HTR-8/SVneo (cell line): ENCODE measurements at places on chromosomes 5 and 9.

GRCh38 chr9:89440548-89440947, 57.4 kb downstream of the SEMA4D start:
- no peak for DNase-seq

DNA sequence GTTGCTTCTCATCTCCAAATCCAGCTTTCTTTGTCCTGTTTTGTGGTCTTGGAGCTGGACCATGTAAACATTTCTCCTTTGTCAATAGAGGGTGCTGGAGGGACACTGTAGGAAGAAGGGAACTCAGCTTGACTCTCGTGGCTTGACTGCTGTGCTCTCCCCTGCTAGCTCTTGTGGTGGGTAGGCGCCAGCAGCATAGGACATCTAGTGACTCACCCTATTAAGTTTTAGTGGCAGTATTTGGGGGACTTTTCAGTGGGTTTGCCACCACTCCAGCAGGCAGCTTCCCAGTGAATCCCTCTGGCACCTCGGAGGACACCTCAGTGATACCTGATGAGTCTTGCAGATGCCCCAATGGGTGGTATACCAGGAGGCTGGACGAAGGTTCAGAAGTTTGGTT, 97.8 kb downstream of the TSSK1B start:
- DNase-seq = peak; percentile 37

DNA sequence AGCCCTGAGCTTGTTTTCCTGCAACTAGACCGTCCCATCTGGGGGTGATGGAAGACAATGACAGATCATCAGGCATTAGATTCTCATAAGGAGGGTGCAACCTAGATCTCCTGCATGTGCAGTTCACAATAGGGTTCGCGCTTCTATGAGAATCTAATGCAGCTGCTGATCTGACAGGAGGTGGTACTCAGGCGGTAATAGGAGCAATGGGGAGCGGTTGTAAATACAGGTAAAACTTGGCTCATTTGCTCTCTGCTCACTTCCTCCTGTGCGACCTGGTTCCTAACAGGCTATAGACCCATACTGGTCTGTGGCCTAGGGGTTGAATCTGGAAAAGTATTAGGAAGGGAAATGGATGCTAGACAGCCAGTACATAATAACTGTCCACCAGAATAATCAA, 39.7 kb downstream of the PTTG1 start:
- no peak for DNase-seq

GRCh38 chr9:98345011-98345410, 89.6 kb upstream of the TBC1D2 start:
- no peak for DNase-seq

DNA sequence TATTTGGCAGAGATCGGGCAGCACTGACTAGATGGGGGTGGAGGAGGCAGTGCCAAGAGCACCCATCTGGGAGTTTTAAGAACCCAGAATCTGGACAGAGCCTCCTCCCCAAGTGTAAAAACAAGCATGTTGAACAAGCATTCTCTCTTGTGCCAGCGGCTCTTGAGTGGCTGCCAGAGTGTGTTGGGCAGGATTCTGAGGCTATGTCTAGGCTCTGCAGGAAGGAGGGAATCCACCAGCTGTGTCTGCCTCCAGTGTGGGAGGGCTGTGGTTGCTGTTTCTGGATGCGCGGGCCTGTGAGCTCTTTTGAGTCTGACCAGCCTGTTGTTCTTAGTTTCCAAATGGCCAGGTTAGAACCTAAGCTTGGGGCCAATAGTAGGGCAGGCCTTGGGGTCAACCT, 39.8 kb downstream of the HMCN2 start:
- no peak for DNase-seq

DNA sequence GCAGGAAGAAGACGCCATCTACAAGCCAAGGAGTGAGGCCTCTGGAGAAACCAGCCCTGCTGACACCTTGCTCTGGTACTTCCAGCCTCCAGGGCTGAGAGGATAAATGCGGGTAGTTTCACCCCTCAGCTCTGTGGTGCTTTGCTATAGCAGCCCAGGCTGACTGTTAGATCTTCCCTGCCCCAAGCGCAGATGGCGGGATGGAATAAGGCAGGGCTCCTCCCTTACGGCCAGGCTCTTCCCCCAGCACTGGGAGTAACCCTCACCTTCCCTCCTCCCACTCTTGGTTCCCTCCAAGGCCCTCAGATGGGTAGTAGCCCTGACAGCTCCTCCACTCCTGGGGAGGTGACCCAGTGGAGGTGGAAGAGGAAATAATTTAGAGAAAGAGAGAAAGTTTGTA, 285.1 kb downstream of the GADD45G start:
- no peak for DNase-seq

- no peak for DNase-seq
Measured at GRCh38 chr9:6781476-6781875, 23.7 kb downstream of the KDM4C start.

DNA sequence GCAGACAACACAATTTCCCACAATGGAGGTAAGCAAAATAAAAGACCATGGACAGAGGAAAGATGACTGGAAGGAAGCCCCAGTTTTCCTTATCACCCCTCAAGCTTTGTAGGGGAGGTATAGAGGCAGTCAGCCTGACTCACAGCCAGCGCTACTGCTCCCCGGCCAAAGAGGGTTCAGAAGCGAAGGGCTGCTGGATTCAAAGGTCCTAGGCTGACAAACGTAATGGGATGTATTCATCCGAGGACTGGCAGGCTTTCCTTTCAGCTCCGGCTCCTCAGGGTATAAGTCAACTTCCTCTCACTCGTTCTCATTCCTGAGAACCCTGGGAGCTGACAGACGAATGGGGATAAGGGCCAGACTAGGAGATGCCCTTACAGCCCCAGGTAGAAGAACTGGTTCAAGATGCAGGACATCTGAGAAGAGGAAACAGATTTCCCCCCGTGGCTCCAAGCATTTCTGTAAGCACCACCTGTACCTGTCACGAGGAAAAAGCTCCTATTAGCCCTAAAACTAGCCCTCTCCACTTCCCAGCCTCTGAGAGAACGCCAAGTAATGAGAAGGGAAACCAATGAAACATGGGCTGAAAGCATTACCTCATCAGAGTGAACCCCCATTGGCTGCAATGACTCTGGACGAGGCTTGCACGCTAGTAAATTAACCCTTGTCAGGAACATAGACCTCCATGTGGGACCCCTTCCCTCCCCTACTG, 22.1 kb upstream of the FAM13B start:
- DNase-seq = no peak

GRCh38 chr5:136043968-136044610, 15.3 kb downstream of the TGFBI start:
- no peak for DNase-seq

DNA sequence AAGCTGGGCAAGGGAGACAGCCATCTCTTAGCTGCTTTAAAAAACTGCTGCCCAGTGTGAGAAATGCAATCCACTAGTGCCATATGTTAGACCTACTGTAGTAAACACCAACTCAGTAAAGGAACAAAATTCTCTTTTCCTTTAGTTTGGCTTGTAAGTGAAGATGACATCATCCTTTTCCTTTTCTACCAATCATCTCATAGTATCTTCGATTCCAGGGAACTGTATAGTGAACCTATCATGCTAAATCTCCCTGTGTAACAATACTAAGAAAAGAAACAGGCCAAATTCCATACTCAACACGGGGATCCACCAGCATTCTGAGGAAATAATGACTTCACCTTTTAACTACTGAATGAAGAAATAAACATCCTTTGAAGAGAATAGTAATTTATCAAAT, 100.1 kb downstream of the RAPGEF6 start:
- no peak for DNase-seq

GRCh38 chr9:95731876-95732275, 143.6 kb upstream of the ERCC6L2 start:
- no peak for DNase-seq

DNA sequence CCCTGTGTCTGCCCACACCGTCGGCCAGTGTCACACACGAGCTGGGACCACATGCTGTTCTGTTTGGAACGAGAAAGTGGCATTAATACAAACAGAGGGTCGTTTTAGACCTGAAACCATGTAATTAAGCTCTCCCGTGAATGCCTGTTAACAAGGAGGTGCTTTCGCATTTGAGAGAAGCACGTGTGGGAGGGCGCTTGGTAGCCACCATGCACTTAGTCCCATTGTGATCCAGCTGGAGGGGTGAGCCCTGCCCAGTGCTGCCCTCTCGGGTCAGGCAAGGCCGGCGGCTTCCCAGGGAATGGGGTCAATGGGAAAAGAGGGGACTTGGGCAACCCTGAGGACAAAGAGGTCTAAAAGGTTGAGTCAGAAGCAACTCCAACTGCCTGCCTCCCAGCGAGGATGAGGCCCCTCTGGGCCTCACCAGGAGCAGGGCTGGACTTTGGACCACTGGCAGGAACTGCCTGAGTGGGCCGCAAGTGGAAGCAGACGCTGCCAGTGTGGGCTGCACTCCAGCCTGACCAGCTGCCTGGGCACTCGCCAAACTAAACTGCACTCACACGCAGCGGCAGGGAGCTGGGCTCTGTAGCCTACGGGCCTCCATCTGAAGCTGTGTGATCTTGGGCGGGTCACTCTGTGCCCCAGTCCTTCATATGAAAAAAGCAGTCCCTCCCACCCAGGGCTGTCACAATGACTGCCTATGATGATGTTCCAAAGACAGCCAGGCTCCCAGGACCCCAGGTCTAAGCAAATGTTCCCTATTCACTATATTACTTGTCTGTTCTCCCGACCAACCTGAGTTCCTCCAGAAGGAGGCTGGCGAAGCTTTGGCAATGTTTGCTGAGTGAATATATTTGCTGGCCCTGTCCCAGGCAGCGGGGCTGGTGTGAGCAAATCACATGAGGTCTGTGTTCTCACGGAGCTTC, 195.7 kb downstream of the CDK5RAP2 start:
- no peak for DNase-seq

DNA sequence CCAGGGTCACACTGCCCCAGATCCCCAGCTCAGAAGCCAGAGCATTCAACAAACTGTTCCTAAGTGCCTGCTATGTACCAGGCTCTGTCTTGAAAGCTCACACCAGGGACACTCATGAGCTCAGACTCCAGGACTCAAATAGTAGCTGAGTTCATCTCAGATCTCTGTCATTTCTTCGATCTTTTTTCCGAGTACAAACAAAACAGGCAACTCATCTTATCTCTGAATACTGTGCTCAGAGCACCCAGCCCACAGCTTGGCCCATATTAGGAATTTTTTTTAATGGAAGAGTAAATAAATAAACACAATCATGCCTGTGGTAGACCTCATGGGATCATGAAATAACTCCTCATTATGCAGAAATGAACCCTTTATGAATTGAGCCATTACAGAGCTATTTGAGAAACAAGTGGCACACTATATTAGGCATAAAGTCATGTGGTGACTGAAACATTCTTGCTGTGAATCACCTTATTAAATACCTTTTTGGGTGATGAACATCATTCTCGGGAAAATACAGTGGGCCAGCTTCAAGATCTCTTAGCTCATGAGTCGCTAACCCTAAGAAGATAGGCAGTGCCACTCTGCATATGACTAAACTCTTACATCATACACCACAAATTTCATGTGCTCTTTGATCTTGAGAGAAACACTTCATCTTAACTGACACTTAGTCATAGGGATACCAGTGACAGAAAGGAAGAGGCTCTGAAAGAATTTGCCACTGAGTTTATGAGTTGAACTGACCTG, 9.9 kb downstream of the SH3RF2 start:
- peak; percentile 53 for DNase-seq

DNA sequence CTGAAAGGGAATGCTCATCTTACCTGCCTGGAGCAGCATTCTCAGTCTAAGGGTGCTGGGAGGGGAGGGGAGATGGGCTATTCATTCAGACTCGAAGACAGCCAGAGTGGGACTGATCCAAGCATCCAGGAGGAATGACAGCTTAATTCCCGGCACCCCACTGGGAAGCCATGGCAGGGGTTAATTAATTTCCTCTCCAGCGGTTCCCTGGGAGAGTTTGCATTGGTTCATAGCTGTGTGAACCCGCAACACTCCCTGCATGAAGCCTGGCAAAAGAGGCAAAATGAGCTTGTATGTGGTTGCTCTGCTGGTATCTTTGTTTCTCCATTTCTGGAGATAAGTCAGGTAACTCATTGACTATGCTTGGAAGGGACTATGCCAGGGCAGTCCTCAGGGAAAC, 401.0 kb upstream of the SLC24A2 start:
- no peak for DNase-seq

GRCh38 chr9:70131296-70131695, 87.6 kb downstream of the MAMDC2 start:
- DNase-seq = no peak

DNA sequence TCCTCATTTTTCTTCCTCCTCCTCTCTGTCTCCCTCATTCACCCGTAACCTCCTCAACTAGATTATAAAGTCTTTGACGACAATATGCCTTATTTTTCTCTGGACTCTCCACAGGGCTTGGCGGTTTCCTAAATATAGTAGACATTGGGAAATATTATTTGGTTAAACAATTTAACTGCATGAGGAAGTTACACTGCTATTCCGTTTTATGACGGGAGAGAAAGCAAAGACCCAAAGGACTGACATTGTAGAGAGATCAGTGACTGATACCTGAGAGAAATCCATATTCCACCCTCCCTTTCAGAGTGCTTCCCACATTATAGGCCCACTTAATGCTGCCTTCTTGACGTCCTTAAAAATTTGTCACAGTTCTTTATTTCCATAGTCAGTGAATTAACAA, 51.2 kb downstream of the GDA start:
- DNase-seq = no peak

GRCh38 chr9:127644146-127644827, 32.2 kb downstream of the STXBP1 start:
- DNase-seq = no peak

DNA sequence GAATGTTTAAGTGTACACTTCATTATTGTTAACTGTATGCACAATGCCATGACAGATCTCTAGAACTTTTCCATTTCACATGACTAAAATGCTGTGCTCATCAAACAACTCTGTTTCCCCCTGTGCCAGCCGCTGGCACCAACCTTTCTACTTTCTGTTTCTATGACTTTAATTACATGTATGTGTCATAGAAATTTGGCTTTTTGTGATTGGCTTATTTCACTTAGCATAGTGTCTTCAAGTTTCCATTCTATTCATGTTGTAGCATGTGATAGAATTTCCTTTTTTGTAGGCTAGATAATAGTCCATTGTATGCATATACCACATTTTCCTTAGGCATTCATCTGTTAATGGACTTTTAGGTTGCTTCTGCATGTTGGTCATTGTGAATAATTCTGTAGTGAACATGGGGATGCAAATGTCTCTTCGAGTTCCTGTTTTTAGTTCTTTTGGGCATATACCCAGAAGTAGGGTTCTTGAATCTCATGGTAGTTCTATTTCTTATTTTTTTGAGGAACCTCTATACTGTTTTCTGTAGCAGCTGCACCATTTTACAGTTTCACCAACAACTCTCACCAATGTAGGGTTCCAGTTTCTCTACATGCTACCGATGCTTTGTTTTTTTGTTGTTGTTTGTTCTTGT, 184.4 kb upstream of the DMRT1 start:
- DNase-seq = no peak

DNA sequence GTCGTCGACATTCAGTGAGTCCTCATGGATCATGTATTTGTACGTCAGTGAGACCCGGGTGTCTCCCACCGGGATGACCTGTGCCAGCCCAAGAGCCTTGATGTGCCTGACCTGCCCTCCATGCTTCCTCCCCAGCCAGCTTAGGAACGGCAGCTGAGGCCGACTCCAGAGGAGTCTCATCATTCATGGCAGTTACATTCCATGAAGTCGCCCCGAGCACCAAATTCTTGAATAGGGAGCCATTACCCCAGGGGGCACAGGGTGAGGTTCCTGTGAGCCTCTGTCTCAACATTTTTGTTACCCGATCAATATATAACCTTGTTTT, 67.8 kb downstream of the ZNF354C start:
- DNase-seq = no peak
